Fibroblast of upper back skin (primary cell): ENCODE measurements at places on chromosomes 5 and 9.

GRCh38 chr9:36867672-36868471, 166.2 kb downstream of the PAX5 start:
- no peak for DNase-seq

- peak; percentile 16 for DNase-seq
These were observed 24.7 kb upstream of the TMEM250 start for GRCh38 chr9:136143215-136144001.

DNA sequence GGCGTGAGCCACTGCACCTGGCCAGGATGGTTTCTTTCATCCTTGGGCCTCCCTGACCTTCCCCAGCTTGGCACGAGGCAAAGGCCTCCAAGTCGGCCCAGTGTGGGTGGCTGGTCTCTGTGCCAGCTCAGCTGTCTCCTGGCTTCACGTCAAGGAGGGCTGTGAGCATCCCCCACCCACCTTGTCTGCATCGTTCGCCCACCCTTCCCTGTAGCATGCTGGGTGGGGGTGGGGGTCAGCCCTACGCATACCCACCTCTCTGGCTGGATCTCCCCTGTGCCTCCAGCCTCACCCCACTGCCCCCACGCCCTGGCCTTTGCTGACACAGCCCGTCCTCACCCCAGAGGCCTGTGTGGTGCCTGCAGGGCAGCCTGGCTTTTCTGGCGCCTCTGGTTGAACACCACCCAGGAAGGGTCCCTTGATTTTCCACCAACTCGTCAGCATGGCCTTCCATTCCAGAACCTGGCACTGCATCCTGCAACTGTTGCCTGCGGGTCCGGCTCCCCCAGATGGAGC, 8.8 kb upstream of the WDR5 start:
- DNase-seq = no peak

DNA sequence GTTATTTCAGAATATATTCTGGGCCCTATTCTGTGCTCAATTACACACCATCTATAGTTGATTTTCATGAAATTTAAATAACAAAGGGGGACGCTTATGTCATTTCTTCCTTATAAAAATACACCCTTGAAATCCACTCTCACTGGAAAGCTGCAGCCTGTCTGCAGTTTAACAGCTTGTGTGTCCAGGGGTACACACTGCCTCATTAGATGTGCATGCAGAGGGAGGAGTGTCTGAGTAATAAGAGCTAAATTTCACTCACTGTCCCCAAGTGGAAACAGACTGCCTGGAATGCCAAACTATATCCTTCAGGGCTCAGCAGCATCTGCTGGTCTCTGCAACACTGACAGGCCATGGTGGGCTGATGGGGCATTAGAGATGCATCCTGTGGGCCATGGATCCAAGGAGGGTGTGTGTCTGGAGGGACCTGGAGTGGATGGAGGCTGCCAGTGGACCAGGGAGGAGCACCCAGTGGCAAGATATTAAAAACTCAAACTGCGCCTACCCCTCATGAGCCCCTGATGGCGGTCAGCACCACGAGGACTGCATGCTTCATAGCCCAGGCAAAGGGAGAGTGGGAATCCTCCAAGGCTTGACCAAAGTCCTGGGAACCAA, 15.8 kb upstream of the TIFAB start:
- DNase-seq = no peak

DNA sequence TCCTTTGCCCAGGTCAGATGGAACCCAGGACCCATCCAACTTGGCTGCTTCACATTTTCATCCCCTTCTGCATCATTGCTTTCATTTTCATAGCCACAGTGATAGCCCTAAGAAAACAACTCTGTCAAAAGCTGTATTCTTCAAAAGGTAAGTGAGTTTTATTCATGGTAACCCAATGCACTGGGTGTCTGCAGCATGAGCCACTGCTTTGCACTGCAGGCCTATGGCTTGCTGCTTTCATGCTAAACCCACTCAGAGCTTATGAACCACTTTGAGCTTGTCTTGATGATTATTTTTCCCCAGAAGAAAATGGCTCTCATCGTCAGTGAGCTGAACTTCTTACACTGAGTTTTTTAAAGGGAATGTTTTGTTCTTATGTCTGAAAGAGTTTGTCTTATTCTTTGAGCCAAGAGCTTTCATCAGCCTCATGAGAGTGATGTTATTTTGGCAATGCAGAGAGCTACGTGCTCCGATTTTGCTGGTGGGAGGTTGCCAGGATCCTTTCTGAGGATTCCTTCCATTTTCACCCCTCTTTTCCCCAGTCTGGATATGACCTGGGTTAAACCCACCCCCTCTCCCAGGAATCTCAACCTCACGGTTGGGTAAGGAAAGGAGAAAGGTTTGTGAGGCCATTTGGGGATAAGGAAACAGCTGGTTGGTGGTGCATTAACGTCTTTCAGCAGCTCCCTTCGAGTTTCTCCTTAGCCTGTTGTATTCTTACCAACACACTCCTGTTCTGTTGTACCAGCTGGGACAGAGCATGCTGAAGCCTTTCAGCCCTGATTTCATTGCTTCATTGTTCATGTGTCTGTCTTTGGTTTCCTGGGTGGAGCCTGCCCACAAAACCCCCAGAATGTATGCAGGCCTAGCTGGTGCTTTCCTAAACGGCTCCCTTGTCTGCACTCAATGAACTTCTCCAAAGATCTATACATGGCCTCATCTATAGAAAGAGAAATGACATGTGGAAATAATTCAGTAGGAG, 47.6 kb downstream of the PDCD1LG2 start:
- peak; percentile 90 for DNase-seq
